ENCODE measurements at places on chromosomes 1 and 21.

DNA sequence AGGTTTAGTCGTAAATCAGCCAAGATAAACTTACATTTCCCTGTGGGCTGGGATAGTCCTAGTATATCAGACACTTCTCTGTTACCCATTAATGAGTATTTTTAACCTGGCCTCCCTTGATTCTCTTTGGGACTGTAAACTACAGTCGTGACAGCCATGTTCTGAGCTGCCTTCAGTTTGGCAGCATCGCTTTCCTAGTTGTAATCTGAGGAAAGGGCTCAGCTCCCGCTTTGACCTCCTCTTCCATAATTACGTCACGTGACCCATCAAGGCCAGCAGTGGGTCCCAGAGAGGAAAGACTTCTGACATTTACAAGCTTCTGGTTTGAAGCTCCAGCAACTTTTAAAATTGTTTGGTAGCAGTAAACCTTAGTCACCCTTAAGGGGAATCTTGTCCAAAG lies 34.6 kb upstream of the MTR start:
- DNase-seq = no peak

- DNase-seq = no peak
These were observed 148.3 kb downstream of the PEX14 start for GRCh38 chr1:10622910-10623685.

DNA sequence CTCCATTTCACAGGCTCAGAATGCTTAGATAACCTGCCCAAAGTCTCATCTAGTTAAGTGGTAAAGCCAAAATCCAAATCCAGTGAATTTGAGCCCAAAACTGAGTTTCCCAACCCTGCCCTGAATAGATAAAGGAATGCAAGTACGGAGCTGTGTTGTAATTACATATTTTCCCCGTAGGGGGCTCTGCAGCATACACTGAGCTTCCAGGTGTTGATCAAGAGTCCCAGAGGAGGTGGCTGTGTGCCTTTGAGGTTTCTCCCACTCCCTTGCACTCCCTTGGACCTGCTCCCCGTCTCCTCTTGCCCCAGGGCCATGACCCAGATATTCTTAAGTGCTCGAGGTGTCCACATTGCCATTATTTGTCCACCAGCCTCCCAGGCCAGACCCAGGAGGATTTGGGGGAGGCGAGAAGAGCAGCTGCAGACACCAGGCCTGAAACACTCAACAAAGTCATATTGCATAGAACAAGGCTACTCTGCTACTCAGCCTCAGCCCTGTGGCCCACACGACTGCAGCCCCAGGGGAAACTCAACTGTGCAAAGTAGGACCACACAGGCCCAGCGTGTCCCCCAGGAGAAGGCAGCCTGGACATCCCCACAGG lies 18.4 kb upstream of the LY9 start:
- DNase-seq = peak; percentile 68

- DNase-seq = no peak
These were observed 251.4 kb downstream of the FAM72C start for GRCh38 chr1:143720087-143721023.

DNA sequence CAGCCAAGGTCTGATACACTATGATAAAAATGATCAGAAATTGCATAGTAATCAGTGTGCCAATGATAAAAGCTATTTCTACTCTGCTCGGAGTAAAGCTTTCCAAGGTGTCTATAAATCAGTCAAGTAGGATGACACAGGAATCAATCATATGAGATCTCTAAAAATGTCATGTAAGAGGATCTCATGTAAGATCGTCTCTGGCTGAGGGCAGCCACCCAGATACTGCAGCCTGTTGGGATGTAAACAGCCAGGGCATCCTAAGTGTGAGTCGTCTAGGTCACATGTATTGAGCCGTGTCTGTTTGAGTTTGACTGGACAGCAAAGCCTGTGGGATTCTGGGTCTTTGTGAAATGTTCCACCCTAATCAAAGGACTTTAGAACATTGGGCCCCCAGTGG lies 2.8 kb upstream of the TEX35 start:
- DNase-seq = no peak

GRCh38 chr1:200342511-200343311 lies 67.1 kb downstream of the ZNF281 start:
- no peak for DNase-seq

DNA sequence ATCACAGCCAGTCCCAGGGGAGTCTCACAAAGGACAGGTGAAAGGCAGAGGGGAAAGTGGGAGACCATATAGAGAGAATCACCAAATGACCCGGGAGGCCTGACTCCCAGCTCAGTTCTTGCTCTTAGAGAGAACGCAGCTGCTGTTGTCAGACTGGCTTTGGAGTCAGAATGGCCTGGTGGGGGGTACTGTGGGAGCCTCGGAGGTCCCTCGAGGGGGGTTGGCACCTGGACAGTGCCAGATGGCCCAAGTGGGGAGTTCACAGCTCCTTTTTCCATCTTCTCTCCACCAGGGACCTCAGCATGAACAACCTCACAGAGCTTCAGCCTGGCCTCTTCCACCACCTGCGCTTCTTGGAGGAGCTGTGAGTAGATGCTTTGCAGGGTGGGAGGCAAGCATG lies 31.5 kb downstream of the LGR6 start:
- DNase-seq = no peak

DNA sequence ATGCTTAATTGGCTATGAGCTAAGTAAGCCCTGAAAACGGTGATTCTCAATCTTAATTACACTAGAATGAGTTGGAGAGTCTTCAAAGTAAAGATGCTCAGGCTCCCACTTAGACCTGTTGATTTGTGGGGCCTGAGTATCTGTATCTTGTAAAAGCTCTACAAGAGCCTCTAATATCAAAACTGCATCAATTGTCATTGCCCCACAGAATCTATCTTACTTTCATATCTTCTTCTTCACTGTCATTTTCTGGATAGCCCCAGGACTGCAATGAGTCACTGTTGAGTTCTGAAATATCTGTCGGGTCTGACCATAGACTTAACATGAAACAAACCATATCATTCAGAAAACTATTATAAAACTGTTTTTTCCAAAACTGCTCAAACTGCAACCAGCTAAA lies 102.8 kb upstream of the SERTAD4 start:
- DNase-seq = no peak

DNA sequence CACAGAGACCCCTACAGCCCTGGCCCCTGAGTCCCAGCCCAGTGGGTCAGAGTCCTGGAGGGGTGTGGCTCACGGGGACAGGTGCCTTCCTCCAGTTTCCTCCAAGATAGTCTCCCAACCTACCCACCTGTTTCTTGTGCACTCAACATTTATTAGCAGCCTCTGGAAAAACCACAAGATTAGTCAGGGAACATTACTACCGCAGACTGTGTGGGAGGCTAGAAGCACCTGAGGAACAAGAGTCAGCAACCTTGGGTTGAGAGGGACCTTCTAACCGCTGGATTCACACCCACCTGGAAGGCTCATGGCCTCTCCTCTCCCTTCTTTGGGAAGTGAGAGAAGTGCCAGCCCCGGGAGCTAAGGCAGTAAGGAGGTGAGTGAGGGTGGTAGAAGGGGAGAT lies 22.5 kb upstream of the IKBKE start:
- DNase-seq = no peak

DNA sequence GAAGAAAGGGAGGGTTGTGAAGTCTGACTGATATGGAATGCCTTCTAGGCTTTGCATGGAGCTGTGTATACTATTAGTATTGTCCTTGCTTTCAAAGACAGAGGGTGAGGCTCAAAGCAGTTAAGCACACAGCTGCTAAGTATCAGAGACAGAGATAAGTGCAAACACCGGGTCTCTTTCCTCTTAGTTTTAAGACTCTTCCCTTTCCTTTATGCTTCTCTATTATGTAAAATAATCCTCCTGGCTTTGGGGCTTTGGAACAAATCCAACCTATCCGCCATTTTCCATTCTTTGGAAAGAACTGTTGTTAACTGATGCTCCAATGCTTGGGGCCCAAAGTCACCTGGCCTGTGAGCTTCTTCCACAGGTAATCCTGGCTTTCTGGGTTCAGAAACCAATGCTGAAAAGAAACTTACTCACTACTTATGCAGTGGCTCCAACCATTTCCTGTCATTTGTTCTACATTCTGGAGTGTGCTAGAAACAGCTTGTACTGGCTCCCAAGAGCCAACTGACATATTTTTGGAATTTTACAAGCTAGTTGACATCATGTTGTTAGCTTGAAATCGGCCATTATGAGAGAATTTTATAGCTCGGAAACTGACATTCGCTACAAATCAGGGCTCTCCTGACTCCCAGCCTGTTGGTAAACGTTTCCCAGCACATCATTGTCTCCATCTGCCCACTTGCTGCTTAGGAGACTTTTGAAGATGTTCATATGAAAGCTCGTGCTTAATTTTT lies 67.5 kb downstream of the DNTTIP2 start:
- DNase-seq = no peak

DNA sequence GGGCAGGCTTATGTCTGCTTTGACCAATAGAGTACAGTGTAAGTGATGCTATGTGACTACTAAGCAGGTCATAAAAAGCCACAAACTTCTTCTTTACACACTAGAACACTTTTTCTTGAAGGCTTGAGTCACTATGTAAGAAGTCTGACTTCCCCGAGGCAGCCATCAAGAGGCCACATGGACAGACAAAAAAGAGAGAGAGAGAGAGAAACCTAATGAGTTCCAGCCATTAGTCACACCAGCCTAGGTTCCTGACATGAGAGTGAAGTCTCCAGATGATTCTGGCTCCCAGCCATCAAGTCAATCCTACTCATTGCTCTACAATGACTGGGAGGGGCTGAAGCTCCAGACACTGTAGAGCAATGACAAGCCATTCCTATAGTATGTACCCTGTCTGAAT lies 101.4 kb downstream of the LHX9 start:
- no peak for DNase-seq

- no peak for DNase-seq
These were observed 435.6 kb upstream of the CHRM3 start for GRCh38 chr1:238950784-238951183.

GRCh38 chr1:110337704-110338308 lies 1.4 kb upstream of the RBM15 start:
- DNase-seq = no peak

DNA sequence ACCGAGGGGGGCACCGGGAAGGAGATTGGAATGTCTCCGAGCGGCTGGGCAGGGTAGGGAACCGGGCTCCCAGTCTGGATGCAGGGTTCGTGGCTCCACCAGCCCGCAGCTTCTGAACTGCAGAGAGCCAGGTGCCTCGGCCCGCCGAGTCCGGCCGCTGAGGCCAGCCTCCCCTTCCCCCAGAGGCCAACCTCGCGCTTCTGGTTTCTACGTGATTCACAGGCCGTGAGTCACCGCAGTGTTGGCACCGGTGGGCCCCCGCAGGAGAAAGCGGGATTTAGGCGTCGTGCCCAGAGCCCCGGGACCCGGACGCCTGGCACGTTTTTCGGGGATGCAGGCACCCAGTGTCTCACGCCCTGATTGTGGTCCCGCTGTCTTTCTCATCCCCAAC lies 458 bp downstream of the CRABP2 start:
- DNase-seq = no peak
